ENCODE measurements at places on chromosomes 11 and 22.

DNA sequence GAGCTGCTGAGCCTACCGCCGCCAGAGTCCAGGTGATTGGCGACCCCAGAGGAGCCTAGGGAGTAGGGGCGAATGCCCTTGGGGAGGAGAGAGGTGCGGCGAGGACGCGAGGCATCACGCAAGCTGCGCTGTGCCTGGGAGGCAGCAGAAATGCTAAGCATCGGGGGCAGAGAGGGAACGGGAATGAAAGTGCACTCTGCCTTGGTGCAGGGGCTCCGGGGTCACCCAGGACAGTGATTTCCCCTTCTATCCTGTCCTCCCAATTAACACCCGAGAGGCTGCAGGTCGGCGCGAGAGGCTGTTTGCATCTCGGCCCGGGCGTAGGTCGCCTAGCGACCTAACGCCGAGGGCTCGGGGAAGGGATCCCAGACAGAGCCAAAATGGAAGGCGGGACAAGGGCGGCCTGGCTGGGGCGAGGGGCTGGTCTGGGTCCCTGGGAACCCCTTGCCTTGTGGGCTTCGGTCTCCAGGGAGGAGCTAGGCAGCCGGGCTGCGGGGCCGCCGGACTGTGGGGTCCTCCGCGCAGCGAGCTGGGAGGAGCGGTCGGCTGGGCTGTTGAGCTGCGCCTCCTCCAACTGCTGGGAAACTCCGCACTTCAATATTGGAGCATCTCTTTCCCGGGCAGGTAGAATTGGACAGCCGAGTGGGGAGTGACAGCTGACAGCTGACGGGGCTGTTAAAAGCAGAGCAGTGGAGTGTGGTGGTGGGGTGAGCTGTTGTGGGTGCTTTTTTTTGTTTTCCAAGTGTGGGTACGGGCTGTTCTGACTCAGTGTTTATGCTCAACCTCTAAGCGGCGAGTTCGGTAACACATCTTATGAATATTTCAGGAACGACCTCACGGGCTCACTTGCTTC lies 657 bp downstream of the ELMOD1 start:
- peak; percentile 43 for DNase-seq

DNA sequence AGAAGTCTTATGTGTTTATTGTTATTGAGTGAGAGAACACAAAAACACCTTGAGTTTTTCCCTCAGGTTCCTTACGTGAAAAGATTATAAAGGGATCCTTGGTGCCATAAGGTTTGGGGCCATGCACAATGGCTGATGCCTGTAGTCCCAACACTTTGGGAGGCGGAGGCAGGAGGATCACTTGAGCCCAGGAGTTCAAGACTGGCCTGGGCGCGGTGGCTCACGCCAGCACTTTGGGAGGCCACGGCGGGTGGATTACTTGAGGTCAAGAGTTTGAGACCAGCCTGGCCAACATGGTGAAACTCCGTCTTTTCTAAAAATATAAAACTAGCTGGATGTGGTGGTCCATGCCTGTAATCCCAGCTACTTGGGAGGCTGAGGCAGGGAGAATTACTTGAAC lies 5.4 kb downstream of the SMDT1 start:
- no peak for DNase-seq

DNA sequence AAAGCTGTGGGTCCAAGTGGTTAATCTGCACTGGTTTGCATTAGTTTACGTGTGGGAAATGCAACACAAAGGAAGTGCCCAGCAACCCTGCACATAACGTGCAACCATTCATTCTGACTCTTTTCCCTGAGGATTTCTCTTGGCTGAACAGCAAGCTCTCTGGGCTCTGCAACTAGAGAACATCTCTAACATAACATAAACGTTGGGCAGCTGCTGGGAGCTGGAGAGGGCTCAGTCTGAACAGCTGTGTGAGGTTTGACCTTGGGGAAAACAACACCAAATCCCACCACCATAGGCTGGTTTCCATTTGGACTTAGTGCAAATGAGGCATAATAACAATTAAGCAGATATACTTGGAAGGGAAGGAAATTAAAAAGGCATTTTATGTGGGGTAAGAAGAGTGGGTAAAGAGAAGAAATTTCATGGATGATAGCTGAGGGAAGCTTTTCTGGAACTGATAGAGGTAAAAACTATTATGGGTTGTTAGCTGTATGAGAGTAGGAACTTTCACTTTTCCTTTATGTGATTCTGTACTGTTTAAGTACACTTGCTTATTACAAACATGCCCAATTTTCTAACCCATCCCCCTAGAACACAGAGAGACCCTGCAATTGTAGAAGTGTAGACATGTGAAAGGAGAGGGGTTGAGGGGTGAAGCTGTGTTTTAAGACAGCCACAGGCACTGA lies 76.2 kb downstream of the SNX19 start:
- no peak for DNase-seq

DNA sequence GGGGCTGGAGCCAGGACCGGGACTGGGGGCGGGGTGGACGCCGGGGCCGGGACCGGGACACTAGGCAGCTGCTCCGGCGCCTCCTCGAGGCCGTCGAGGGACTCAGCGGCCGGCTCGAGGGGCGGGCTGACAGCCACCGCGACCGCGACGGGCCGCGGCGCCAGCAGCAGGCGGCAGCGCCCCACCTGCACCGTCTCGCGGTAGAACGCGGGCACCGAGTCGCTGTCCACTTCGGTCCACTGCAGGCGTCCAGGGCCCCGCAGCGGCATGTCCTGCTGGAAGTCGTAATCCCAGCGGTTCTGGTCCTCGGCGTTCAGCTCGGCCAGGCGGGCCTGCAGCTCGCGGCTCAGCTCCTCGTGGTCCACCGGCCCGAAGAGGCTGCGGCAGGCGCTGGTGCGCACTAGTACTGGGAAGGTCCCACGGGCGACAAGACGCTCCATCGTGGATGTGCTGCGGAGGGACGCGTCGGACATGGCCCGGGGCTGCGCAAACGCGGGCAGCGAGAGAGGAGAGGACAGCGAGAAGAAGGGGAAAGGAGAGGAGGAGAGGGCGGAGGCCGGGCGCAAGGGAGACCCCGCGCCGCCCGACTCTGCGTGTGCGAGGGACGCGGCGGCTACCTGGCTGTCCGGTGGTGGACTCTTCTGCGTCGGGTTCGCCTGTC lies 428 bp downstream of the CDKN1C start:
- peak; percentile 49 for DNase-seq

DNA sequence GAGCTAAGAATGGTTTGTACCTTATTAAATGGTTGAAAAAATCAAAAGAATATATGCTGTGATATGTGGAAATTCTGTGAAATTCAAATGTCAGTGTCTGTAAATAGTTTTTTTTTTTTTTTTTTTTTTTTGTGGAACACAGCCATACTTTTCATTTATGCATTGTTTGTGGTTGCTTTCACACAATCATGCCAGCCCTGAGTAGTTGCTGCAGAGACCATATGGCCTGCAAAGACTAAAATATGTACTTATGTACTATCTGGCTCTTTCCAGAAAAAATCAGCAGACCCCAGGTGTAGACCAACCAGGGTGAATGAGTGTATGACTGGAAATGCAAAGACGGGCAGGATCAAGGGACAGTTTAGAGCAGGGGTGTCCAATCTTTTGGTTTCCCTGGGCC lies 98.3 kb downstream of the PTPRJ start:
- no peak for DNase-seq

DNA sequence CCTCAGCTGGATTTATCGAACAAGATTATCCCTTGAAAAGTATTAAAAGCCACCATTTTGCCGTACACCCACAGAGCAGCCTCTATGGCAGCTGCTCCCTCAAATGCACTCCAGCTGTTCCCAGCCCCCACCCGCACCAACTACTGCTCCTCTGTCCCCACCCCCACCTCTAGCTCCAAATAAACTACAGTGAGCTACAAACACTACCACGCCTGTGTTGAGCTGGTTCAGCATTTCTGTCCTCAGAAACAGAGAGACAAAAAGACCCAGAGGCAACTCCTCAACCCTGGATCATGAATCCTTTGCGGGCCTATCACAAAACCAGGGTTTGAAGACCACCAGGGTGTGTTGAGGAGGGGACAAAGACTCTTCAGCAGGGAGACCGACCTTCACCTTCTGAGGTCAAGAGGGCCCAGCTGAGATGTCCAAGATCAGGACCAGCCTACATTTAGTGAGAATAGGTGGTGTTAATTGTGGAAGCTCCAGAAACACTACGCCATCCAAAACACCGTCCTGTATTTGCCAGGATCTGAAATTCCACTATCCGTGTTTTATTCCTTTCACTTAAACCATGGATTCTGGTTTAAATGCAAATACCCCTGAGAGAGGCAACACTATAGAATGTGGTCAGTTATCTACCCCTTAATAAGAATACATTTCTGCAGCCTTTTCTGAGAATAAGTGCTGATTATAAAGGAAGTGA lies 195.9 kb downstream of the DSCAML1 start:
- DNase-seq = no peak

DNA sequence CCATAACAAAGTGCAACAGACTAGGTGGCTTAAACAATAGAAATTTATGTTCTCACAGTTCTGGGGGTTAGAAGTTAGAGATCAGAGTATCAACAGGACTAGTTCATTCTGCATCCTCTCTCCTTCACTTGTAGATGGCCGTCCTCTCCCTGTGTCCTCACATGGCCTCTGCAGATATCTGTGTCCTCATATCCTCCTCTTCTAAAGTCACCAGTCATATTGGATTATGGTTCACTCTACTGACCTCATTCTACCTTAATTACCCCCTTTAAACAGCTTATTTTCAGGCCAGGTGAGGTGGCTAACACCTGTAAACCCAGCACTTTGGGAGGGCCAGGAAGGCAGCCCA lies 135.1 kb downstream of the RAB38 start:
- no peak for DNase-seq

DNA sequence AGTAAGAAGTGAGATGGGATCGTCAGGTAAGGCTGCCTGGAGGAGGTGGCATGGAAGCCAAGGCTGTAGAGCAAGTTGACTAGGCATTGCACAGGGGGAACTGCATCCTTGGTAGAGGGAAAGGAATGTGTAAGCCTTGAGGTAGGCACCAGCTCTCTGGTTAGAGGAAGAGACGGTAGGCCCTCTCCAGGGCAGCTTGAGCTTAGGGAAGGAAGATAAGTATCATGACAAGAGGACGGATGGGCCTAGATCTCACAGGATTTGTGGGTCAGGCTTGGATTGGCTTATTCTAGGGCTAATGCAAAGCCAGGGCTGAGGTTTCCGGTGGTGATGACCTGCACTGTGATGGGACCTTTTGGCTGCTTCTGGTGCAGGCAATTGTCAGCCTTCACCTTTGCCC lies 1035.8 kb downstream of the TBC1D22A start:
- no peak for DNase-seq

DNA sequence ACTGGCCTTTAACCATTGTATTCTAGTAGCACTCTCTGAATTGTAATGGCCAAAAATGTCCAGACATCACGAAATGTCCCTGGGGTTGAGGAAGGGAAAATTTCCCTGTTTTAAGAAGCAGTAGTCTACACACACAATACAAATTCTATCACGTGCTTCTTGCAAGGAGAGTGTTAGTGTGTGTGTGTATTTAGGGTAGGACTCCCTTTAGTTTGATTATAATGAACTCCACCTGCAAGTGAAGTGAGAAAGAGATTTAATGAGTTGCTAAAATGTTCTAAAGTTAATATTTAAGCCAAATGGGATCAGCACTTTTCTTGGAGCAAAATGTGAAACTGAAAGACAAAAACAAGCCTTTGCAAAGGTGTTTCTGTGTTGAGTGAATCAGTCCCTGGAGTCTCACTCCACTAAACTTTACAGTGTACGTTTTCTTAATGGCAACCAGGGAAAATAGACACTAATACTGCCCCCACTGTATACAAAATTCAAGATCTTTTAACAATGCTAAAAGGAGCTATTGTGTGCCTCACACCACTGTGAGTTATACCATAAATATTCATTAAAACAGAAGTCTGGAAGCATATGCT lies 590.3 kb upstream of the TENM4 start:
- DNase-seq = no peak

DNA sequence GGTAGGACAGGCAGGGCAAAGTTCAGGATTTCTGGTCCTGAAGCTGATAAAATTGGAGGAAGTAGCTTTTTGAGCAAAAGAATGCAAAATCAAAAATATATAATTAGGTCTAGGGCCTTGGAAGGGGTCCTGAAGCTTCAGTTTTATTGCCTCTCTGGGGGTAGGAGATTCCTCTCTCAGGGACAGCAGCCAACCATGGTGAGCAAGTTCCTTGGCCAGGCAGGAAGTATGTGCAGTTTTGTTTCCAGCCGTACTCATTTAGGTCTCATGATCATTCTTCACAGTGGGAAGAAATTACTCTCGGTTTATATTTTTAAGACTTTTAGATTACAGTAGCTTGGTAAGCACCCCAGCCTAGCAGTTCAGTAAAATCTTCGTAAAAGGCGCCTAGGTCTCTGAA lies 2.9 kb upstream of the RAB38 start:
- DNase-seq = no peak

DNA sequence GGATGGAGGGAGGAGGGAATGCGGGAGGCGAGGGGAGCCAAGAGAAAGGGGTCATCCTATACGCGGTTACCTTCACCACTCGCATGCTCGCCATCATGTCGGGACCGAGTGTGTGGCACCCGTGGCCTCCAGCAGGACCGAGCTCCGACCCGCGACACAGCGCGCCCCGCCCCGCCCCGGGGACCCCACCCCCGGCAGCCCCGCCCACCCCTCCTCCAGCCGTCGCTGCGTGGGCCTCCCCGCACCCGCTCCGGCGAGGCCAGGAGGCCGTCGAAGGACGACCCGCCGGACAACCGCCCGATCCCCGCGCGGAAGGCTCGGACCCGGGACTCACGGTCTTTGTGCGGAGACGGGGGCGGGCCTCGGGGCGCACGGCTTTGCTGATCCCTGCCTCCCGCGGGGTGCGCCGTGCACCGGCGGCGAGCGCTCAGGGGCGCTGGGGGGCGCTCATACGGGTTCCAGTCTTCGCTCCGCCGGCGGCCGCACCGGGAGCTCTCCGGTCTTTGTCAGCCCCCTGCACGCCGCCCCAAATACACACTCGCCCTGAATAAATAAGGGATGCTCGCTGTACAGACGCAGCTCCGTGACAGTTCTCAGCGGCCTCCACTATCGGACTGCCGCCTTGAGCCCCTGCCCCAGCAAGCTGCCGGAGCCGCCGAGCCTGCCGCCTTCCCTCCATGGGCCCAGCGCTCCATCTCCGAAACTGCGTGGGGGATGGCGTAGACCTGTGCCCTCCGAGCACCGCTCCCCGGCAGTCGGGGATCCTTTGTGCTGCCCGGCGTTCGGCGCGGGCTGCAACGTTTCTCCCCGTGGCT lies at the start of gene UBE2L6:
Gene UBE2L6, minus strand, starts transcription at position 158 of the 815 bp plus-strand sequence. Its CDS starts 61 bp downstream, at position 97.
- DNase-seq = peak; percentile 54

GRCh38 chr11:111607751-111608150 lies 5.5 kb downstream of the SIK2 start:
- no peak for DNase-seq
